ENCODE measurements at places on chromosomes 11 and 22.

- no peak for DNase-seq
Observed at GRCh38 chr22:22431271-22432220, 77.0 kb downstream of the ZNF280B start.

DNA sequence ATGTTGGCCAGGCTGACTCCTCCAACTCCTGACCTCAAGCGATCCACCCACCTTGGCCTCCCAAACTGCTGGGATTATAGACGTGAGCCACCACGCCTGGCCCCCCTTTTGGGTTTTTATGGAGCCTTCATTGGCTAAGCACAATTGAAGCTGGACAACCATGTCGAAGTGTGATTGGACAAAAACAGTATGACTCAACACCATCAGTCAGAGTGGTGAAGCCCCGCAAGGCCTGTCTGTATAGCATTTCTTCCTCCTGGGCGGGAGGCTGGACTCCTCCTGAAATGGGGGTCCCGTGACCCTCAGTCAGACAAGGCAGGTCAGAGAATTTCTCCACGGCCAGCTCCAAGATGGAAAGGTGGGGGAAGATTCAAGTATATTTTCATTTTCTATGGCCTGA lies 3.1 kb upstream of the PARVB start:
- DNase-seq, result no peak

GRCh38 chr11:27205779-27206570 lies 157.0 kb downstream of the CCDC34 start:
- DNase-seq, result no peak

- no peak for DNase-seq
Observed at GRCh38 chr11:16807306-16807705, 68.9 kb downstream of the C11orf58 start.
